ENCODE measurements at places on chromosomes 1 and 21.

- DNase-seq, result no peak
Measured at GRCh38 chr1:197062692-197063091, 4.4 kb downstream of the F13B start.

DNA sequence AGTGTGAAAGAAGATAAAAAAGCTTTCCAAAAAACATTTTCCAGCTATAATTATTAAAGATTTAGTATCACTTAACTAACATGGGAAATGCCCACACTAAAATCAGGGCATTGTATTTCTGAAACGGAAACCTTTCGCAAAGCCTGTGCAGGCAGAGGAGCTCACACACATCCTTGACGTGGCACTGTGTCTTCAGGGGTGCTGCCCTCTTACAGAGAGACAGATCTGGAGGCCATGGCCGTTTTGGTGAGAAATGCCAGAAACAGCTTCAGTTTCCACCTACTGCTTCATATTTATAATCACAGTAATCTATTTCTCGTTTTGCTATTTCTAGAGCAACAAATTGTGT lies 26.7 kb downstream of the ATP1B1 start:
- DNase-seq, result no peak

- DNase-seq, result no peak
Measured at GRCh38 chr21:38247738-38248510, 8.9 kb upstream of the KCNJ15 start.

DNA sequence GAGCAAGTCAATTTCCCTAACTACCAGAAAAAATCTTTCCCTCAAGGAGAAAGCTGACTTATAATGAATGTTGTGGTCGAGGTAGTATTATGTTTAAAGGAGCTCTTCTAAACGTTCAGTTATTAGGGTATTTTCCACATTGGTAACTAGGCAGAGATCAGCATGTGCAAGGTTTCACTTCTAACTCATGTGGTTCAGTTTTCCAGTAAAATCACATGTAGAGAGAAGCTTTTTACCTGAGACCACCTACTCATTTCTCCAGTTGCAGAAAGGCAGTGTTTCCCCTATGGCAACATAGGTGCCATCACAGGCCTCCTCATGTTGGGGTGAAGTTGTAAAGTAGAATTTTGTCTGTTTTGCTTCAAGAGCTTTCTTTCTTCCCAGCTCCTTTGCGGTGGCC lies 23.7 kb downstream of the IL23R start:
- no peak for DNase-seq

GRCh38 chr1:58588396-58588795 lies 11.3 kb upstream of the TACSTD2 start:
- DNase-seq, result no peak

DNA sequence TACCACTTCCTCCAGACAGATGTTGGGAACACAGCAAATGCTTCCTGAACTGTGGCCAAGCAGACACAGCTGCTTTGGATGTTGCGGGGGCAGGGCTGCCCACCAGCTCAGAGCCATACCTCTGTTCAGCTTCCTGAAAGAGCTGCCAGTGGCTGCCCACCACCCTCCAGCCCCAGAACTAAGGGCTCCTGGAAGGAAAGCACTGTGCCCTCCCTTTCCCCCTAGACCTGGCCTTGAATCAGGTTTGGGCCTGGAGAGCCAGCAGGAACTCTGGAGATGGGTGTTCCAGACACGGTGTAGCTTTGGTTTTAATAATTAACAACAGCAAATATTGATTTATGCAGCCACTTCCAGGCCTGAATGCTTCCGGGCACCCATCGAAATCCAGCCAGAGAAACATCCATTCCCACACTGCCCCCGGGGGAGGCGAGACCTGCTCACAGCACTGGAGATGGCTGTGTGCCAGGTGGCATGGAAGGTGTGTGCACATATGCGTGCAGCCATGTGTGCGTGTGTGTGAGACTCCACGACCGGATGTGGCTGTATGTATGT lies 45.7 kb downstream of the RAP1GAP start:
- DNase-seq, result no peak

DNA sequence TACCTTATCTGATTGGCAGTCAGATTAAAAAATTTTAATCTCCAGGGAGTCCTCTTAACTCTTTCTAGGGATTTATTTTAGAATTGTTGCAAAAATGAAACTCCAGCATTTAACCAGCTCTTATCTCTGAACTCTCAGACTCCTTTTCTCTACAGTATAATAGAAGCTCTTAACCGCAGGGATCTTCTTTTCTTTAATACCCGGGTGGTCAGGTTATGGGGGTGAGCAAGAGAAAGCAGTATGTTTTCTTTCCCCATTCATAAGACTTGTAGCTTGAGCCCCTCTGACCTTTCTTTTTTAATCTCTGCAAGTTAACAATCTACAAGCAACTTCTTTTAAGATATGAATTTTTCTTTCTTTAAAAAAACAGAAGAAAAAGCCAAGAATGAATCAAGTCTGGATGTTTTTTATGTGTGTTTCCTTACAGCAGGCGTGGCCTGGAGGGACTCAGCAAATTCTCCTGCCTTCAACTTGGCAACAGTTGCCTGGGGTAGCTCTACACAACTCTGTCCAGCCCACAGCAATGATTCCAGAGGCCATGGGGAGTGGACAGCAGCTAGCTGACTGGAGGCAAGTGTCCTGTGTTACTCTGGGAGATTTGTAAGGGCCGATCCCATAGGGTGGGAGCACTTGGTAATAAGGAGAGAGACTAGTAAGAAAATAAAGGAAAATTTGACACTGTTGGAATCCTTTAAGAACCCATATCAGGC lies 13.4 kb upstream of the OLFML3 start:
- no peak for DNase-seq

GRCh38 chr1:184483101-184483683 lies 96.4 kb downstream of the C1orf21 start:
- no peak for DNase-seq

DNA sequence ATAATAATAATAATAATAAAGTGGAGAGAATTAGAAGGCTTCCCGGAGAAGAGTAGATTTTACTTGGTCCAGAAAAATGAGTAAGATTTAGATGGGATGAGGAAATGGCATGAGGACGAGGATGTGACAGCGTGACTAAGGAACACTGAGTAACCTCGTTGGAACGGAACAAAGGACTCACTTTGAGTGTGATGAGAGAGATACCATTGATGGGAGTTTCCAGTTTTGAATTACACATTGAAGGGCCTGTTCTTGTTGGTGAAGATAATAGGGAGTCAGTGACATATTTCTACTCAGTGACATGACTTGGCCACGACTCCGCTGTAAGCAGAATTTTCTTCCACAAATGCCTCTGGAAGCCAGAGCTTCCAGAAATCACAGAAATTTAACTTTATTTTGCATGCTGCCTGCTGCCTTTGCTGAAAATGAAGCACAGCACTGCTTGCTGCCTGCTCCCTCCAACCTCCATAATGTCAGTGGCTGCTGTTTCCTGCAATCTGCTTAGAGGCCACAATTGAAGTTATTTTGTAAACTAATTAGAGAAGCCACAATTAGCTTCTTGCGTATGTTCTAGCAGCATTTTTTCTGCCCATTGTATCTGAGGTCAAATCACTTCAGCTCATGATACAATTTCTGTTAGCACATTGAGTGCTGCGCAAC lies 33.7 kb upstream of the FBXO28 start:
- DNase-seq, result no peak

GRCh38 chr21:38147391-38147790 lies 109.4 kb upstream of the KCNJ15 start:
- DNase-seq, result no peak
